Renal pelvis (tissue), 12 donors: ENCODE measurements at places on chromosomes 1 and 21. TPM values are rescaled to one million over a fixed set of nuclear protein-coding genes. Genes with fewer than 3 reads are reported as not detected.

DNA sequence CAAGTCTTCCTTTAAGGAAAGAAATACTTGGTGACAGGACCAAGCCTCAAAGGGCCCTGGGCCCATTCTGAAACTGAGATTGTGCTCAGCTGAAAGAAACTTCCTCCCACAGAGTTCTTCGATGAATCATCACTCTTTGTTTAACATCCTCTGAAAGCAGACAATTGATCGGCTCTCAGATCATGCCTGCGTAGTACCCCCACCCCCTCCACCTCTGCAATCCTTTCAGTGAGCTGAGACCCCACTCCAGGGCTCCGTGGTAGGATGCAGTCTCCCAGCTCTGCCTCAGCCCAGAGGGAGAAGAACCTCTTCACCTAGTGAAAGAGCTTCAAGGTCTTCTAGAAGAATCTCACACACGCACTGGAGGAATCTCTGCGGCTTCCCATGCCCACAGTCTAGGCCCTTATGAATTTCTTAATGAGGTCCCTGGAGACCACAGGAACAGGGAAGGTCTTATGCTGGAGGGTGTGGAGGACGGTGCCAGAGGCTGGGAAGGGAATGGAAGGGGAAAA, 104.9 kb upstream of the SOD1 start:
- no peak for DNase-seq

- DNase-seq, result no peak
Observed at GRCh38 chr1:219342836-219343235, 169.2 kb downstream of the LYPLAL1 start.

DNA sequence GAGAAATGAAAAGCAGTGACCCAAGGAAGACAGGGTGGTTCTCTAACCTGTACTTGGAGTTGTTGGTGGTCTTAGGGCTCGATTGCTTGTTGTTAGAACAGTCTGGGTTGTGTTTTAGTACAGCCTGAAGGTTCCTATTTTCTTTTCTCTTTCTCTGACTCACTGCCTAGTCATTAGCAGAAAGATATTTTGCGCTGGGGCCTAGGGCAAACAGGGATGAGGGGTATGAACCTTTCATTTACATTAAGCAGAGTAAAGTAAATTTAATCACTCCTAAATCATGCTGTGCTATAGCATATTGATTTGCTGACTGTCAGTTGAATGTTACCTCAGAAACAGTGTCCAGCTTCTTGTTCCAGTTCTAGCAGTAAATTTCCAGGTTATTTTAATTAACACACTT, 197.2 kb downstream of the RWDD3 start:
- DNase-seq, result no peak

- no peak for DNase-seq
Observed at GRCh38 chr21:41604583-41605041, 96.7 kb upstream of the TMPRSS2 start.

DNA sequence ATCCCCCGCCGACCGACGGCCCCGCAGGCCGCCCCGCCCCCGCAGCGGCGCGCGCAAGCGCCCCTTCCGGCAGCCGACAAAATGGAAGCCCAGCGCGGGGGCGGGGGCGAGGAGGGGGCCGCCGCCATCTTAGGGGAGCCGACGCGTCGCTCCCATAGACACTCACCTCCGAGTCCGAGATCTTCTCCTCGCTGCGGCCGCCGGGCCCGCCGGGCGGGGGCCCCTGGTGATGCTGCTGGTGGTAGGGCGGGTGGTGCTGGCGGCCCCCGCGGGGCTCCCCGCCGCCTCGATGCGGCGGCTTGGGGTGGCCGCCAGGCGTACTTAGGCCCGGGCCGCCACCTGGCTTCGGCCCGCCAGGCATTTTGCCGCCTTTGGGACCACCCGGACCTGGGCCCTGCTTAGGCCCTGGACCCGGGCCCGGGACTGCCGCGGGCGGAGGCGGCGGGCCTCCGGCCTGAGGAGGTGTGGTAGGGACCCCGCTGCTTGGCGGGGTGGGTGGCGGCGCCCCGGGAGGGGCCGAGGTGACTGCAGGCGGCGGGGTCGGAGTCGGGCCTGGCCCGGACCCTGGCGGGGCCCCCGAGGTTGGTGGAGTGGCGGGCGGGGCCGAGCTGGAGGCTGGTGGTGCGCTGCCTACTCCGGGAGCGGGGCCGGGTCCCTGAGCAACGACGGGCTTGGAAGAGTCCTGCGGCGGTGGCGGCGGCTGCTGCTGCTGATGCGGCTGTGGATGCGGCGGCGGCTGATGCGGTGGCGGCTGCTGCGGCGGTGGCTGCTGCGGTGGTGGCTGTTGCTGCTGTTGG, 691 bp downstream of the SFPQ start:
- DNase-seq, result peak; percentile 89

- DNase-seq, result no peak
Observed at GRCh38 chr1:110394493-110394820, 3.6 kb upstream of the SLC16A4 start.

GRCh38 chr1:143720087-143721023, 251.4 kb downstream of the FAM72C start:
- DNase-seq, result peak; percentile 57

GRCh38 chr1:175024773-175025172, 1.5 kb upstream of the MRPS14 start:
- no peak for DNase-seq

DNA sequence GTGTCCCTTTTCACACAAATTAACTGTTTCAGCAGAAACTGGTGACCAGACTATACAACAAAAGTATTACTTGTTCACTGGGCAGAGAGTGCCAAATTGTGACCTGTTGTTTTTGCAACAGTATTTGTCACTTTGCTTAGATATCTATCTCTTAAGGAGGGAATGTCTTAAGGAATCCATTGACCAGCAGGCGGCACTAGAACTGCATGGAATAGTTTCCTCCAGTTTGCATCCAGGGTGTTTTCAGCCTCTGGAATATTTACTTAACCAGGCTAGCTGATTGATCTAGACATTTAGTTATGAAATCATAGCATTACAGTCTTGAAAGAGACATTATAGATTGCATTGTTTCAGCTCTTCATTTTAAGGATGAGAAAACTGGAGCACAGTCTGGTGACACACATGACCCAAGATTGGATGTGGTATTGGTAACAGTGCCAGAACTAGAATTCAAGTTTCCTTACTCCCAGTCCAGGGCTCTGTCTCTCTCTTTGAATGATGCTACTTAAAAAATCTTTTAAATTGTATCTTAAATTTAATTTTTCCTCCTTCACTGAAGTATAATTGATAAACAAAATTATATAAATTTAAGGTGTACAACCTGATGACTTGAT, 16.9 kb downstream of the RPTN start:
- DNase-seq, result peak; percentile 60

DNA sequence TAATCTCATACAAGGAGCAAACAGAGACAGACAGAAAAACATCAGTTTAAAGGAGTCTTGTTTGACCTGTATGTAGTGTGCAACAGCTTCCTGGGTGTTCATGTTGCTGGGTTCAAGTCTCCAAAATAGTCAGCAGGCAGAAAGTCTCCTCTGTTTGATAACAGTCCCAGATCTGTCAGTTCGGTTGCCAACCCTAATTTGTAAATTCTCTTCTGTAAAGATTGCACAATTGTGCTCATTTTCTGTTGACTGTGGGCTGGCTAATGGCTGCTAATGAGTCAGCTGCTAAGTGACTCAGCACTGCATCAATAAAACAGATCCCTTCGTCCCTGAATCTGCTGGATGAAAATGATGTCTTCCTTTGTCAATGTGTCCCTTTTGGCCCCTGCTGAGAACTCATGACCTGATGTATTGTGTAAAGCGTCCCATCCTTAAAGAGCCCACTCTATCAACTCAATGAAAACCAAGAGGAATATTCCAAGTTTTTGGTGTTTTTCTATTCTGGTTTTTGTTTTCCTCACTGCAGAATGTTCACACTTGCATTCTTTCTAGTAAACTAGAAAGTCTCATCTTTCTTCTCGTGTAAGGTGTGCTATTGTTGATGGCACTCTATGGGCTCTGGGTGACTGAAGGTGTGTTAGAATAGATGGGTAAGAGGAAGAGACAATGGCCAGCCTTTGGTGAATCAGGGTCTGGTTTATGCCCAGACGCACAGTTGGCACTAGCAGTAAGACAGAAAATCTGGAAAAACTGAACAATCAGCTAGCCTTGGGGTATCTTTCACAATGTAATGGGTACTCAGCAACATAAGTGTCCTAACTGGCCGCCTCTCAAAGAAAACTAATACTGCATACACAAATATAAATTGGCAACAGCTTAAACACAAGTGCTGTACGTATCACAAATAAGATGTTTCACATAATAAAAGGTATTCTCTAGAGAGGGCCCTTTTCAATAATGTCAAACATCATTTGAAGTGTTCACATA, 75.1 kb upstream of the SIPA1L2 start:
- no peak for DNase-seq

GRCh38 chr1:44970317-44970716, 16.1 kb downstream of the EIF2B3 start:
- no peak for DNase-seq

- no peak for DNase-seq
Observed at GRCh38 chr1:54559111-54559548, 11.1 kb downstream of the ACOT11 start.

DNA sequence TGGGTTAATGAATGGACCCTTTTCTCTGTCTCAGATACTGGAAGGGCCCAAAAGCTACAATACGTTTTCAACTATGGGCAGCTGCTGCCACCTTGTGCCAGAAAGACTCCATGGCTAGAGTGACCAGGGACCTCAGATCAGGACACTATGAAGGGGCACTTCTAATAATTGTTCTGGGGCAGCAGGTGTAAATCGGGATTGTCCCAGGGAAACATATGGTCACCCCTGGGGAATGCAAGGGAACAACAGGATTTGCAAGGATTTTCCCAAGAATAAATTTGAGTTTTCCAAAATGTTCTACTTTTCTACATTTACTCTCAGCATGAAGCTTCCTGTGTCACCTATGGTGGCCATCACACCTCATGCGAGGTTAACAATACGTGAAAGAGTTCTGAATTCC, 12.0 kb upstream of the FCAMR start:
- DNase-seq, result peak; percentile 43

DNA sequence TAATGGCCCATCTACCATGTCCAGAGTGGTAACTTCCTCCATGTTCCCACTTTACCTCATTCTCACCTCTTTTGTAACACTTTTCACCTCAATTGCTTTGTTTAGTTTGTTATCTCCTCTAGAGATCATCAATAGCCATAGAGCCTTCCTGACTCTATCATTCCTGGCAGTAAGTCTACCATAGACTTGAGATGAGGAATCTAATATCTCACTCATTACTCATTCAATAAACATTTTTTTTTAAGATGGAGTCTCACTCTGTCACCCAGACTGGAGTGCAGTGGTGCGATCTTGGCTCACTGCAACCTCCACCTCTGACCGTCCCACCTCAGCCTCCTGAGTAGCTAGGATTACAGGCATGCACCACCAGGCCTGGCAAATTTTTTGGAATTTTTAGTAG, 7.1 kb downstream of the NMNAT2 start:
- no peak for DNase-seq

DNA sequence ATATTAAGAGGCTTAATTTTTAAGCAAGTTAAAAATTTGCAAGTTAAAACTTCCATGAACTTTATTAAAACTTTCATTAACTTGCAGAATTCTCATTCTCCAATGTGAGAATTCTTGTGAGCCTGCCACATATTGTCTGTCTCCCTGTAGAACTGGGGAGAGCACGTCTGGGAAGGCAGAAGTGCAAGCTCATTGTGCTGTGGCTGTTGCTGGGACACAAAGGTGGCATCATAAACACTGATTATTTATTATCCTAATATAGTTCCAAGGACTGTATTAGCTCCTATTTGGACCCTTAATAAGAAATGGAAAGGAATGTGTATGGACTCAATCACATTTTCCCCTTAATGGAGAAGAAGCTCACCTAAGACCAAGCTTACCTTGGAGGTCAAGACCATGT, 68.7 kb upstream of the MROH9 start:
- no peak for DNase-seq

- DNase-seq, result no peak
Observed at GRCh38 chr1:53338423-53338822, 10.6 kb upstream of the LRP8 start.

DNA sequence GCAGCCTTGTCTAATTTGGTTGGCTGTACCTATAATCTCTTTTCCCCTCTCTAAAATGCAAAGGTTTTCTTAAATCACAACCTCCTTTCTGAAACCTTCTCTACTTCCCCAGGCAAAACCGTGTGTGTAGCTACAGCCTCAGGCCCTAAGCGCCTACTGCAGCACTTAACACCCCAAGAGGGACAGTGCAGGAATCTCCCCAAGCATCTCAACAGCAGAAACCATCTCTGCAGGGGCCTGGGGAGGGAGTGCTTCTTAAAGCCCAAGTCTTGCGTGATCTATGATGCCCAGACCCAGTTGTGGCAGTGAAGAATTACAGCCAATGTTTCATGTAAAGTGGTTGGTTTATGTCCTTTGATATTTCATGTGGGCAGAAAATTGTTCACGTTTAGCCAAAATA, 159.3 kb downstream of the DSCAM start:
- DNase-seq, result no peak

DNA sequence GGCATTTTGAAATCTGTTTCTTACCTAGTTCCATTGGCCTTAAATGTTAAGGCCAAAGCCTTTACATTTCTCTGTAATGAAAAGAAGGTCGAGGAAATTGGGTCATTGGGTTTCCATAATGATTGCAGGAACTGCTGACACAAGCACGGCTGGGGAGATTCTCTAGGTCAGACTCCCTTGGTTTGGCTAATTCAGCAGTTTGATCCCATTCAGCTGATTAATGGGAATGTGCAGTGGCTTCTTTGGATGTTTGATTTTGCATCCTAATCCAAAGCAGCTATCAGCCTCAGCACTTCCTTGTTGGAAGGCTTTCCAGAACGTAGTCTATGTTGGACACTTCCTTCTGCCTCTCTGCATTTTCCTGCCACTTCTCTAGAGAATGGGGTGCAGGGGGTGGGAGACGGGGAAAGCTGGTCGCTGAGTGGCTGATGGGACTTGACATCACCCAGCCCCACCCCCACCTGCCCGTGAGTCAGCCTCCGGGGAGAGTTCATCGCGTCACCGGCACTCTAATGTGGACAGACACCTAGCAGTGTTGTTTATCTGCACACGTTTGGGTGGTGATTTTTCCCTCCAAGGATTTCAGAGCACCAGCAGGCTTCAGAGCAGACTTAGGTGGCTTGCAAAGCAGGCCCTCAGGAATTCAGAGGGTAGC, 5.4 kb downstream of the PSEN2 start:
- no peak for DNase-seq

The KRTAP11-1 gene
- not detected for polyA plus RNA-seq

The DCST1 gene
- polyA plus RNA-seq, result 0.38 TPM

The A3GALT2 gene
- not detected for polyA plus RNA-seq

The TNFRSF1B gene
- polyA plus RNA-seq, result 5.9 TPM

The SEC16B gene
- polyA plus RNA-seq, result 4.0 TPM

The GNG4 gene
- 3.1 TPM for polyA plus RNA-seq

The MYOCOS gene
- polyA plus RNA-seq, result 0.90 TPM
